ENCODE measurements at places on chromosomes 1 and 21.
A peak's percentile ranks its signal among the peaks of the same experiment; 100 is the strongest.

GRCh38 chr1:29482991-29483390 is 246.7 kb downstream of the PTPRU start:
- DNase-seq: no peak

GRCh38 chr1:200732438-200732837 is 6.3 kb upstream of the CAMSAP2 start:
- DNase-seq: no peak

- no peak for DNase-seq
Observed at GRCh38 chr1:30745834-30746208, 11.8 kb downstream of the LAPTM5 start.

- DNase-seq: no peak
Observed at GRCh38 chr1:25439287-25439686, 8.6 kb downstream of the MACO1 start.

DNA sequence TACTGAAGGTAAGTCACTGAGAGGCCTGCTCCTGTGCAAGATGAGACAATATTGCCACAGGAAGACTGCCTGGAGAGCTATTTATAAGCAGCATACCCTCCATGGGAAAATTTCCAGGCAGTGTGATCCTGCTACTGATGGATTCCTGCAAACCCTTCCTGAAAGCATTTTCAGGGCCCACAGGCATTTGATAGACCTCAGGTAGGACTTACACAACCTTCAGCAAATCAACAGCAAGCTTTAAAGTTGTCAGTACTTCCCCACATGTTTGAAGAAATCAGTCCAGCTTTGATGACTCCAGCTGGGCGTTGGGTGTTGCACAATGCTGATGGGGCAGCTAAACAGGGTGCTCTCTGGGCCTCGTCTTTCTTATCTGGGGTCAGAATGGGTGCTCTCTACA is 108.8 kb downstream of the PLXNA2 start:
- no peak for DNase-seq

- no peak for DNase-seq
Observed at GRCh38 chr1:37753473-37754321, 11.2 kb downstream of the EPHA10 start.

DNA sequence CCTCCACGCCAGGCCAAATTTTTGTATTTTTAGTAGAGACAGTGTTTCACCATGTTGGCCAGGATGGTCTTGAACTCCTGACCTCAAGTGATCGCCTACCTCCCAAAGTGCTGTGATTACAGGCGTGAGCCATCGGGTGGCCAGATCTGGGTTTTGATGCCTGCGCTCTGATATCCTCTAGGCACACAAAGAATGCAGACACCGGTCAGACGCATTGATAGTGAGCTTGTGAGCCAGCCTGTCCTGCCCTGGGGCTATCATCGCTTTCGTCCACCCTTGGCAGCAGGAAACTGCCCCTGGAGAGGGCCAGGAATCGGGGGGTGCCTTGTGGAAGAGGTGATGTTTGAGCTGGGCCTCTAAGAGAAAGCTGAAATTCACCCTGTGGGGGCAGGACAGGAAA is 4.0 kb downstream of the FBLIM1 start:
- DNase-seq: no peak

DNA sequence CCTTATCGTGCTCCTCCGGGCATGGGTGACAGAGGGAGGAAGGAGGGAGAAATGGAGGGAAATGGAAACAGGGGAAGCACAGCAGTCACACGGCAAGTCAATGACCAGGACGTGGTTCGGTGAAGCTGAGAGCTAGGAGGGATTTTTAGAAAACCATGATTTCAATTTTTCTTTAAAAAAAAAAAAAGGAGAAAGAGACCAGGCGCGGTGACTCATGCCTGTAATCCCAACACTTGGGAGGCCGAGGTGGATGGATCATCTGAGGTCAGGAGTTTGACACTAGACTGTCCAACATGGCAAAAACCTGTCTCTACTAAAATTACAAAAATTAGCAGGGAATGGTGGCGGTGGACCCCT is 776 bp upstream of the TNFRSF9 start:
- no peak for DNase-seq

DNA sequence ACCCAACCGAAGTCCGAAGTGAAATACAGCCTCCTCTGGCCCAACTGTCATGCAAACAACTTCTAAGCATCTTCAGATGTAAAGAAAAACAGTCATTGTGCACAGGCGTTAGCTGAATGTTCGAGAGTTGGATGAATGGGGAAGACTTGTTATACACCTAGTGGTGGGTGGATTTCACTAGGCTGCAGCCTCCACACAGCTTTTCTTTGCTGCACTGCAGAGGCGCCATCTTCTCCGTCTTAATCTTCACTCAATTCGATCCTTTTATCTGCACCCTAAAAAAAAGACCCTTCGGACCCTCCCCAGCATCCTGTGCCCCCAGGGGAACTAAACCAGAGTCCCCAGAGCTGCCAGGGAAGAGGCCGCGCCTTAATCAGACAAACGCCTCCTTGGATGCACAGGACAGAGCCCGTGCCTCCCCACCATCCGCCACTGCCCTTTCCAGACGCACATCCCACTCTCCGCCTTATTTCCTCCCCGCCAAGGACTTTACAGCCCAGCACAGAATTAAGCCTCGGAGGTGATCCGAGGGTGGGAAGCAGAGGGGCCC is 1.4 kb downstream of the APP start:
- DNase-seq: peak; percentile 43

- DNase-seq: no peak
Observed at GRCh38 chr1:15625056-15625917, 8.0 kb downstream of the DDI2 start.

- DNase-seq: peak; percentile 40
Observed at GRCh38 chr21:41953831-41954653, at the start of gene C2CD2. TSS of gene C2CD2 (minus strand) at chr21:41954018. CDS start at chr21:41953648, 370 bp downstream.

- peak; percentile 63 for DNase-seq
Observed at GRCh38 chr1:111990878-111991718, 1.6 kb upstream of the KCND3 start.

GRCh38 chr1:9653210-9653490 is 1.6 kb downstream of the PIK3CD start:
- DNase-seq: no peak

GRCh38 chr1:23116921-23117699 is 51.5 kb downstream of the LUZP1 start:
- DNase-seq: no peak
